ENCODE measurements at places on chromosomes 5 and 9.

DNA sequence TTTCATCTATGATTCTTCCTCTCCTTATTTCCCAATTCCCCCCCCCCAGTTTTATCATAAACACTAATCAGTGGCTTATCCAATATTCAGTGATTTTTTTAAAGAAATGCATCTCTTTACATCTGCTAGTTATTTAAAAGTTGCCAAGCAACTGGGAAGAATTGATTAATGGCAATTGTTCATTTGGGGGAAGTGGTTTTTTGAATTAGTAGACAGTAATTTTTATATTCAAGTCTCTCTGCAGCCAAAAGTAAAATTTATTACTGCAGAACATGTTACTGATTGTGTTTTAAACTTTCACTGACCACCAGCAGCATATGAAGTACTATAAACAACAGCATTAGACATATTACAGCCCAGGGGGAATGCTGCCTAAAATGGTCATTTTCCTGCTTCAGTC is 308.8 kb upstream of the NREP start:
- DNase-seq = no peak

DNA sequence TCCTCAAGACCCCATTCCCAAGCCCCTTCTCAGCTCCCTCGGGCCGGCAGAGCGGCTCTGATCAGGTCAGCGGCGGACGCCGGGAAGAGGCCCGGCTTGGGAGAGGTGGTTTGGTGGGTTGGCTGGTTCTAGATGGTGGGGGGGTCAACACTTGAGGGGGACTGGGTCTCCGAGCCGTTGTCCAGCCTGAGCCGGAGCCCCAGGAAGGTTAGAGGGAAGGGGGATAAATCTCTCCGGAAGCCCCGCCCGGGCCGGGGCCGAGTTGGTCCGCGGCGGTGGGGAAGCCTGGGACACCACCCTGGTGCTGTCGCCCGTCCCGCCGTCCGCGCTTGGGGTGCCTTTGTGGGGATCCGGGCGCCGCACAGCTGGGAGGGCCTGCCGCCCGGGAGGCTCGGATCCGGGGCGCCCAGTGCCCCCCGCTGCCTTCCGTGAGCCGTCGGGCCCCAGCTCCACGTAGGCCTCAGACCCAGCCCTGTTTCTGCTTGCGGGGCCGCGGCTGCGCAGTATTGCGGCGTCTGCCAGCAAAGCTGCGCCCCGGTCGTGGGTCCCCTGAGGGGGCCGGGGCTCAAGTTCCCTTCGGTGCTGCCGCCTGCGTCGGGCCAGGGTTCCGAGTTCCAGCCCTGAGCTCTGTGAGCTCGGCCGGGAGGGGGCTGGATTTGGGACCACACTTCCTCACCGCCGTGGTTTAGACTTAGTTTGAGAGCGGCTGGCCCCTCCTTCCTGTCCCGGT is 542 bp upstream of the TRIM52 start:
- peak; percentile 17 for DNase-seq

DNA sequence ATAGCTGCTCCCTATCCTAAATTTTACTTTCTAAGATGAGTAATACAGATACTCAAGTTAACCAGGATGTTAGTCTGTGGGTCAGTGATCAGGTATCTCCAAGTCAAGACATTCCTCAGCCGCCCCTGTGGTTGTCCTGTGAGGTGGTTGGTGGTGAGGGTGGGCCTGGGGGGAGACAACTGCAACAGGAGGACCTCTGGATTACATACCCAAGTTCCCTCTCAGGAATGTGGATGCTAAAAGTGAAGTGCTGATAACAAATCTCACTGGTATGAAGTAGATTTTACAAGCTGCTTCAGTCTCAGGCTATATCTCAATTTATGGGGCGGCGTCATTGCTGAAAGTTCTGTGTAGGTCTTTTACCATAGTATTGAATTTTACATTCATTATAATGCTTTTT is 38.3 kb downstream of the SLC1A3 start:
- DNase-seq = no peak

DNA sequence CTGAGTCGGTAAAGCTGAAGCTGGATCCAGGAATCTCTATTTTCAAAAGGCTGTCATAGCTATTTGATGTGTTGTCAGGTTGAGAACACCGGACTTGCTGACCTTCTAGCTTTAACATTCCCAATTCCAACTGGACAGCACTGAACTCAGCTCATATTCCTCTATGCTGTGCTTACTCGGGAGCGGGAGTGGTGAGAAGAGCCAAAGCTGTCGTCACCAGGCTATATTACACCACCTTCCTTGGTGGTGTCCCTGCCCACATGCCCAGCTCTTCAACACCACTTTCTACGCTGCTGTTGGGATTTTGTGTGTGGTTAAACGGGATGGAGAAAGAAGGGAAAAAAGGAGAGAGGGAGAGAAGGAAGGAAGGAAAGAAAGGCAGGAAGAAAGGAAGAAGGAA is 653.6 kb downstream of the RAB3C start:
- DNase-seq = no peak

DNA sequence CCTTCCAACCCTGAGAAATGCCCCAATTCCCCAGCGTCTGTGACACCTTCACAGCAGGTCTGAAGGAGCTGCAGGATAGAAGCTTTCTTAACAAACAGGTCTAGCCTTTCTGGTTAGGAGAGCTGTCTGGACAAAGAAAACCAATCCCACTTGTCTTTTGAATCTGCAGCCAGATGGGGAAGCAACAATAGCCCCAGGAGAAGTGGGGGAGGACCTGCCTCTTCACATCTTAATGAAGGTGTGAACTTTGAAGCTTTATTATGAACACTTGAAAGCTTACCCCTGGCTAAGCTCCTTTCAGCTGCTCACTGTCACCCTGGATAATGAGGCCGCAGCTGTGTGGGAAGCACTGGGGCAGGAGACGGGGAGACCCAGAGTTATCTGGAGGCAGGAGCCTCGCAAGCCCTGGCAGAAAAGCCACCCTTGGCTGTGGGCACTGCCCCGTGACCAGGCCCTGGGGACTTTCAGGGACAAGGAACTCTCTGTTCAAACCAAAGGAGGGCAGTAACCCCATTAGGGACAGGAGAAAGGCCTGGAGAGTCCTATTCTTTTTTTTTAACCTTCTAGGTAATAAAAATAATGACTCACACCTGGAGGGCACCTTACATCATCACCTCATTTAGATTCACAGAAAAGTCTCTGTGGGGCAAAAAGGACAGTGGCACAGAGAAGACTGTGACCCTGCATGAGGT is 151.8 kb upstream of the RAD23B start:
- no peak for DNase-seq

DNA sequence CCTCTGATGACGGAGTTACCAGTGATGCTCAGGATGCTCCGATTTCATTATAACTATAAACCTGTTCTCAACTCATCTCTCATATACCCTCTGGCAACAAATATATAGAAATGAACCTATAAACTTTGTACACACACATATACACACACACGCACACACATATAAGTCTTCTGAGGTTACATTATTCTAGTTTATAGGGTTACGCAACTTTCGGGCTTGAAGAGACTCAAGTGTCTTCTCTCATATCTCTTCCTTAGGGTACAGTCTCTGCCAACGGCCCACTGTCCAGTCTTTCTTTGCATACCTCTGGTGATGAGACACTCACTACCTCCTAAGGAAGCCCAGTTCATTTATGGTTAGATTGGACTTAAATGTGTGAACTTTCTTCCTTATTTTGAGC is 69.4 kb upstream of the TBC1D2 start:
- DNase-seq = no peak

DNA sequence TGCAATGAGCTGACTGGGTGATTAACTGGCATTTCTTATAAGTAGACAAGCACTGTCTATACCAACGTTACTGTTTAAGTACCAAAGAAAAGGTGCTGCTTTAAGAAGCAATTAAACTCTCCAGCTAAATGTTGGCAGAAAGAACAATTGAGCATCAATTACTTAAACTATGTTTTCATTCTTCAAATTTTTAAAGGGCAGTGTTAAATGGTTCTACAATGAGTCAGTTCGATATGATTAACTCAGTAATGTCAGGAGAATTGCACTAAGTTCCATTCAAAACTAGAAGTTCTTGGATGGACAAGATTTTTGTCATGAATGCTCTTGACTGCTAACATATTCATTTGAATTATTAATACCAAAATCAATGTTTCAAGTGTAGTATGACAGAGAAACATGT is 593.7 kb downstream of the DNAH5 start:
- DNase-seq = no peak

- DNase-seq = no peak
Observed at GRCh38 chr5:89769975-89770374, 639.6 kb downstream of the CETN3 start.

GRCh38 chr9:133803028-133803585 is 65.0 kb upstream of the SARDH start:
- DNase-seq = no peak
